Foreskin keratinocyte (primary cell): ENCODE measurements at places on chromosomes 7 and 10.

DNA sequence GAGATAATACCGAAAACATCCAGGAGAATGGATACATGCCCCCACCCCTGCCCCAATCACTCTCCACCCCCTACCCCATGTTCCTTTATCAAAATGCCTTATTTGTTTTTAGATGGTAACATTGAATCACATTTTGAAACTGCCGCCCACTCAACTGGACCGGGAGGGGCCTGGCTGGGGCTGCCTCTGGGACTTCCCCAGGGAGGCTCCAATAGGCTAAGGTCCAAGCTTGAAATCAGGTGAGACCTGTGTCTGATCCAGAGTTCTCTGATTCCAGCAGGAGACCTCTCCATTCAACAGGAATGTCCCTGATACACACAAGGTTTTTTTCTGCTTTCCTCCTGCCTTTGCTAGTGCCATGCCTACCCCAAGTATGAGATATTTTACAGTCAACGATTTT lies 43.8 kb upstream of the ACSL5 start:
- DNase-seq = no peak

DNA sequence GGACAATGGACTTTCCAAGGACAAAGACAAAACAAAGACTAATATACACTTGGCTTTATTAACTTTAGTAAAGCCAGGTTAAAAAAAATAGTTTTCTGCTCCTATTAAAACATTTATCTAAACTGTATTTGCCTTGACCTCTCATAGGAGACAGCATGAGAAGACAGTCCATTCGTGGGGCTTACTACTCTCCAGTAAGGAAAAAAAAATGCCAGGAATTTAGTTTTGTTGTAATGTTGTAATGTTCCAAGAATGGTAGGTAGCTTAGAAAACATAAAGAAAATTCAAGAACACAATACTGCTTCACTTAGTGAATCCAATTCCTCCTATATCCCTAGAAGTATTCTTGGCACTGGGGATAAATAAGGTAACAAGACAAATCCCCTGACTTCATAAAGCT lies 81.7 kb downstream of the KMT2C start:
- no peak for DNase-seq

DNA sequence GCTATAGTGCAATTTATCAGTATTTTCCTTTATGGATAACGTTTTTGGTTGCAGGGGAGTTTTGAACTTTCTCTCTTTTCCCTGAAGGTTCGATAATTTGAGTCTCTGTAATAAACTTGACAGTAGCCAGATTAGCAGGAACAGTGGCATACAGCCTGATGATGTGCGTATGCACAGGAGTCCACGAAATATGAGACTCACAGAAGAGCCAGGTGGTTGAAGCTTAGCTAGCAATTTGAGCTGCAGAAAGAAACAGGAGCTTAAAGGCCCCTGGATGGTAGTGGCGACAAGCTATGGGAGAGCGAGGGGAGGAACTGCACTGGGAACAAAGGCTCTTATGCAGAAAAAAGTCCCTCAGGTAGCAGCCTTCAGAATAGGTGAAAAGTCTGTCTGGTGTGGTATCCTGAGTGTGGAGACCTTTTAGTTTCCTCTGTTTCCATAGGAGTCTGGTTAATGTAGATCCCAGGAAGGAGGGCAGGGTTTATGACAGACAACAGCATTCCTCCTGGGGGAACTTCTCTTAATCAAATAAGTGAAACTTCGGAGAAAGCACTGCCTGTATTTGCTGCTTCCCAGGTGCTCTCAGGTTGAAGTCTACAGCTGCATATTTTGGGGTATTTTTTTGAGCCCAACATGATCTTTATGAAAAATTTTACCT lies 32.7 kb downstream of the FANK1 start:
- DNase-seq = no peak

- DNase-seq = no peak
These were observed 41.5 kb upstream of the NUB1 start for GRCh38 chr7:151299940-151300645.

DNA sequence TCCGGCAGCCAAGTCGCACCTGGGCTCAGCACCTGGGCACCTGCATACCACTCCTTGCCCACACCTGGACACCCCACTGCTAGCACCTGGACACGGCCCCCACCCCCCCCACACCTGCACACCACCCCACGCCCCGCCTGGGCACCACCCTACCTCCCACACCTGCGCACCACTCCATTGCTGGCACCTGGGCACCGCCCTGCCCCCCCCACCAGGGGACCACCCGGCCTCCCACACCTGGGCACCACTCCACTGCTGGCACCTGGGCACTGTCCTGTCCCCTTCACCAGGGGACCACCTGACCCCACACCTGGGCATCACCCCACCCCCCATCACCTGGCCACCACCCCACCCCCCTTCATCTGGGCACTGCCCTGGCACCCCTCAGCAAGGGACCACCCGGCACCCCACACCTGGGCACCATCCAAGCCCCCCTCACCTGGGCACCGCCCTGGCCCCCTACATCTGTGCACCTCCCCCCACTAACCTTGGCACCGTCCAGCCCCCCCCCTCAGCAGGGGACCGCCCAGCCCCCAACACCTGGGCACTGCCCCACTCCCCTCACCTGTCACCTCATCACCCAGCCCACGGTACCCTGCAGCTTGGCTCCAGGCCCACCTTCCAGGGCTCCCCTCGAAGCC lies 33.8 kb upstream of the RNF32 start:
- no peak for DNase-seq
